ENCODE measurements at places on chromosomes 11 and 22.

DNA sequence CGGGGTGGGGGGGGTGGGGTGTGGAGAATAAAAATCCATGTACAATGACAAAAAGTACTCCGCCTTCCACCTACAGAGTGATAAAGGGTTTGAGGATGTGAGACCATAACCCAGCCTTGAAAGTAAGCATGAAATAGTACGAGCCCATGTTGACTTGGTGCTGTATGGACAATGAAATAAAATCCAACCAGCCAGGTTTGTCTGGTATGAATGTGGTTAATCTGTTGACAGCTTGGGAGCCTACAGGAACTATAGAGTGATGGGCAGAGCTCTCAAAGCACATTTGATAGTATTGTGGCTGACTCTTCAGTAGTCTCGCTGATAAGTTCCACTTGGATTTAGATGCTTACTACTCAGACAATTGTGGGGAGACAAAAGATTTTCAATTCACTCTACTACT, 48.8 kb upstream of the CD44 start:
- DNase-seq = no peak

GRCh38 chr11:44261800-44262591, 47.9 kb downstream of the ALX4 start:
- DNase-seq = no peak

GRCh38 chr11:67301313-67301921, 1.9 kb upstream of the SSH3 start:
- no peak for DNase-seq

DNA sequence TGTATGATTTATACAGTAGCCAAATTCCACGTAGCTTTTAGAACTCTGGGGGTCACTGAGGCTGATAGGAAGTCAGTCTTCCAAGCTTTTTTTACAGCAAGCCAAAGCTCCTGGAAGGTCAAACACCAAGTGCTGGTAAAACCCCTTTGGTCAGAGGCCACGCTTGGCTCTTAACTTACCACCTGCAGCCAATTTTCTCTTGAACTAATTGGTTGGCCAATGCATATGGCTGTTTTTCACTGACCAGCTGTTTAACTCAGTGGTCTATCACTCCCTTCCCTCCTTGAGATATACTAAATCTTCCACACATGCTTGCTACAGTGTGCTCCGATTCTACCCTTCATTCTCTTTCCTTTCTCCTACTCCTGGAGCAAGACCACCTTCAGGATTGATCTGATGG, 116.0 kb downstream of the FAR1 start:
- DNase-seq = no peak

- DNase-seq = peak; percentile 22
These were observed 182.8 kb downstream of the WNT11 start for GRCh38 chr11:76023236-76024068.
